Activated gamma-delta T cell treated with anti-CD3 and anti-CD28 coated beads, Interleukin-2, amount 50 U/mL, for 16 hours (primary cell): ENCODE measurements at places on chromosomes 4 and X.
A peak's percentile ranks its signal among the peaks of the same experiment; 100 is the strongest.

GRCh38 chrX:24248042-24248441 lies 65.8 kb downstream of the SUPT20HL2 start:
- DNase-seq: no peak

- no peak for DNase-seq
Observed at GRCh38 chr4:170015285-170015684, 10.9 kb downstream of the MFAP3L start.

- no peak for DNase-seq
Observed at GRCh38 chr4:124903995-124904722, 191.6 kb upstream of the ANKRD50 start.

DNA sequence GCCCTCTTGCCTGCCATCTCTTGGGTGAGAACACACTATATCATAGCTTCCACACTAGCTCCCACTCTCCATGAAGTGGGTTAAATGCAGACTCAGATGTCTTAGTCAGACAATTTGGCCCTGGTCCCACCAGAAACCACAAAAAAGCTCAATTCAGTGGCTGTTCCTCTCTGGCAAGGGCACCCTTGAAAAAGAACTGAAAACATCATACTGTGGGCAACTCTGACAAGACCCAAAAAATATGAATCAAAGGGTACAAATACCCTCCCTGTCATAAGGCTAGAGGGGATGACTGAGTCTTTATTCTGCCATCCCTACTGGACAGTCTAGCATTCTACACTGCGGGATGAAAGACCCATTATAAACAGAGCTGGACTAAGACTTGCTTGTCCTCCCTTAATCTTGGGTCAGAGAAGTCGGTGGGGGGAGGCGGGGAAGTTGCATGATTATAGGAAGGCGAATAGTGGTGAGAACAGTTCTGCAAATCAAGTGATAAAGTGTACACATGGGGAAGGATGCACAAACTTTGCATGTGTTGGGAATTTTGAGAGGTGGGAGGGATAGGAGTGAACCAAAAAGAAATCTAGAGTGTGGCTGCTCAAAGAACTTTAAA lies 172.1 kb downstream of the OPHN1 start:
- no peak for DNase-seq

DNA sequence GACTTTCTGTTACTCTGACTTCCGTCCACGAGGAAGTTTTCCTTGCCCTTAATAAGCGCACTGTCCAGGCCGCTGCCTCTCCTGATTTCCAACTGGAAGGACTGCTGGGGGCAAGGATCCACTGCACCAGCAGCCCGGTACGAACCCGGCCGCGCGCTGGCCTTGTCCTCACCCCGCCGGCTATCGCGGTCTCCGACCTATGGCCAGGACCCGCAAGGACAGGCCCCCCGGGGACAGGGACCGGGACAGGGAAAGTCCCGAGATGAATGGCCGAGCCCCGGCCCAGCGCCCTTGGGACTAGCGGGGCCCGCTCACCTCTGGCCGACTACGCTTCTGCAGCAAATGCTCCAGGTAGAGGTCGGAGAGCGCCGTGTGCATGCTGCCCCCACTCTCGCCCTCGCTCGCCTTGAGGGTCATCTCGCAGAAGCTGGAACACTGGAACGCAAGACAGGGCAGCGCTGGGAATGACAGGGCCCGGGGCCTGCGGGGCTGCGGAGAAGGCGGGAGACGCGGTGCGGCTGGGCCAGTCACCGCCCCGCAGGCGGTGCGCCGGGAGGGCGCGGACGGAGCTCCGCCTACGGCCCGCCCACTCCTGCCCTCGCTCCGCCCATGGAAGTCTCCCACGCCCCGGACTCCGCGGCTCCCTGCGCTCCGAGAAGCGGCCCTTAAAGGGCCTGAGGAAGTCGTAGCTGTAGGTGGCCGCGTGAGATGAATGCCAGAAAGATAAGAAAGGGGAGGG lies at the start of gene MPP1:
Gene MPP1, minus strand, starts transcription at position 529 of the 739 bp plus-strand sequence. Its CDS starts 112 bp downstream, at position 417.
- peak; percentile 38 for DNase-seq

GRCh38 chrX:67563469-67564448 lies 19.9 kb downstream of the AR start:
- DNase-seq: no peak

- no peak for DNase-seq
Observed at GRCh38 chr4:153259661-153260060, 55.4 kb downstream of the TRIM2 start.

GRCh38 chrX:68433155-68433980 lies at the start of gene OPHN1:
OPHN1 (minus strand) TSS chrX:68433495; CDS start chrX:68433020, 475 bp downstream.
- no peak for DNase-seq
